ENCODE measurements at places on chromosomes 1 and 21.

DNA sequence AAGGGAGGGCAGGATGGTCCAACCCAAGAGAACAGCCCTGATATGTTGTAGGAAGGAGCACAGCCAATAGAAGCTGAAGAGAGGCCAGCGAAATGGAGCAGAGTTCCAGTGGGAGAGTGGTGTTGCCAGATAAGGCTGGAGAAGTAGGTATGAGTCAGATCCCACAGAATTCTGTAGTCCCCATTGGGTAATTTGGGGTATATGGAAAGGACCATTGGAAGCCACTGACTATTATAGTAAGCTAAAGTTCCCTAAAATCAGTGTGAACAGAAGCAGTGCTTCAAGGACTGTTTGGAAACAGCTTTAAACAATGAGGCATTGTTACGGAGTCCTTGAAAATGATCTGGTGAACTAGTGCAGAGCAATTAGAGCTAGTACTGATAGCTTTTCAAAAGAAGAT is 63.0 kb downstream of the DISP1 start:
- DNase-seq: peak; percentile 10

DNA sequence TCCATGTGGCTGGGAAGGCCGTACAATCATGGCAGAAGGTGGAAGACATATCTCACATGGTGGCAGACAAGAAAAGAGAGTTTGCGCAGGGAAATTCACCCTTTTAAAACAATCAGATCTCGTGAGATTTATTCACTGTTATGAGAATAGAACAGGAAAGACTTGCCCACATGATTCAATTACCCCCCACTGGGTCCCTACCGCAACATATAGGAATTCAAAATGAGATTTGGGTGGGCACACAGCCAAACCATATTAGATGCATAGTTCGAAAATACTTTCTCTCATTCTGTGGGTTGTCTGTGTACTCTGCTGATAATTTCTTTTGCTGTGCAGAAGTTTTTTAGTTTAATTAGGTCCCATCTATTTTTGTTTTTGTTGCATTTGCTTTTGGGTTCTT is 990.3 kb downstream of the PLA2G4A start:
- DNase-seq: no peak

DNA sequence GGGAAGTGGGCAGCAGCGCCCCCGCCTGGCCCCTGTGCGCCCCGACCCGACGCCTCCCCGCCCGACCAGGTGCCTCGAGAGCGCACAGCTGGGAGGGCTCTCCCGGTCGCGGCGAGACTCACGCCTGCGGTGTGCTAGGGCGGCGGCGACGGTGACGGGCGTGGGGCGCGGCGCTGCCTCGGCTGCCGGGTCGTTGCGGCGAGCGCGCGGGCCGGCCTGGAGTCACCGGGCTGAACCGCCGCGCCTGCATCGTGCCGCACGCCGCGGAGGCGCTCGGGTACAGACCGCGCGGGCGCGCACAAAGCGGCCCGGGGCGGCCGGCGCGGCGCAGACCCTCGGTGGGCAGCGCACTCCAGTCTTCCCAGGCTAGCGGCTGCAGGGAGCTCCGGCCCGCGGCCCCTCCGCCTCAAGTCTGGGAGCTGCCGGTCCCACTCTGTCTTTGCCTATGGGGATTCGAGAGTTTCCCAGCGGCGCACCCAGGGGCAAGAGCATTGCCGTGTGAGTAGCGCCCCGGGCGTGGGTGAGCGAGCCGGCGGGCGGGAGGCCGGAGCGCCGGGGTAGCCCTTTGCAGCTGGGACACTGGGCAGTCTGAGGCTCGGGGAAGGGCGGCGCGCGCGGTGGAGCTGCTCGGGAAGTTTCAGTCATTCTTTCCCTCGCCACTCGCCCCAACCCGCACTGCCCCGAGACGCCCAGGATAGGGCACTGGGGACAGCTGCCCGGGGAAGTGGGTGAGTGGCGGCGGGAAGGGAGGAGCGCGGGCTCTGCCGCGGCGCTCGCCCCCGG is at the start of gene SLC35F3:
Gene SLC35F3, plus strand, starts transcription at position 44 of the 783 bp plus-strand sequence.
- peak; percentile 80 for DNase-seq

DNA sequence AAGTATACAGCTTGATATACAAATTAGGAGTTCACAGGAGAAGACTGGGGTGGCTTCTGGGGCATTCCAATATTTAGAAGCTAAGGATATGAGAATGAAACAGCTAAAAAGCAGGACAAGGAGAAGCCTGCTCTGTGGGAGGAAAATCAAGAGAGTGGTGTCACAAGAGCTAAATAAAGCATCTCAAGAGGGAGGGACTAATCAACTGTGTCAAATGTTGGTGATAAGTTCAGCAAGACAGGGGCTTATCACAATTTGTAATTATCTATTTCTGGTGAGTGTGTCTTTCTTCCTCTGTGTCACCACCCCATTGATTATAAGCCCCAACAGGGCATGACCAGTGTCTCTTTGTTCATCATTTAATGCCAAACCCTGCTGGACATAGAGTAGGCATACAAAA is 295.8 kb upstream of the DUSP10 start:
- DNase-seq: peak; percentile 60

- DNase-seq: no peak
Observed at GRCh38 chr1:21914880-21915640, 22.1 kb downstream of the HSPG2 start.

DNA sequence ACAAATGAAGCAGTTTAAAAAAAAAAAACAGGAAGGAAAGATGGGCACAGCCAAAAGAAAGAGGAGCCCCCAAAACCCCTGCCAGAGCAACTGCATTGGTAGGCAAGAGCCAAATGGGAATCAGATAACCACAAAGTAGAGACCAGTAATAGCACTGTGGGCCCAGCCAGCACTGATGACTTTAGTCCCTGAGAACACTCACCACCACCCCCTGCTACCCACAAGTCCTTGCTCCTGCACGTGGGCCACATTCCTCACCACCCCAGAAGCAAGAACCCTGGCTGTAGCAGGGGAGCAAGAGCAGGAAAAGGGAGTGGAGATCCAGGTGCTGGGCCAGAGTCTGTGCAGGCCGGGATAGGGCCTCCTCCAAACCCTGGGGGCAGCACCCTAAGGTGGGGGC is 86.1 kb downstream of the RRAGC start:
- no peak for DNase-seq

DNA sequence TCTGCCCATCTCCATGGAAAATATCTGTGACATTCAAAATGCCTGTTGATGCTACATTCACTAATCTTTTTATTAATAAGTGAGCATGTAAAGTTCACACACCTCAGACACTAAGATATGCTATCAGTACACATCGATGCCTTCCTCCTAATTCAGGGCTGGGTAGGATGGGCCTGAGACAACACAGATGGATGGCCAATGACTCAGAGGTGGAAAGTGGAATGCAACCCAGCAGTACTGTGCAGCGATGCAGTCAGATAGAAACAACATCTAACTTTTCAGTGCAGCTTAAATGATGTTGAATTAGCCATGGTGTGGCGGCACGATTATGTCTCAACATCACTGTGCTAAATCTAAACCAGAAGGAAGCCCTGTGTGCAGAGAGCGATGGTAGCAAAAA is 161.6 kb upstream of the KCNJ15 start:
- DNase-seq: no peak

DNA sequence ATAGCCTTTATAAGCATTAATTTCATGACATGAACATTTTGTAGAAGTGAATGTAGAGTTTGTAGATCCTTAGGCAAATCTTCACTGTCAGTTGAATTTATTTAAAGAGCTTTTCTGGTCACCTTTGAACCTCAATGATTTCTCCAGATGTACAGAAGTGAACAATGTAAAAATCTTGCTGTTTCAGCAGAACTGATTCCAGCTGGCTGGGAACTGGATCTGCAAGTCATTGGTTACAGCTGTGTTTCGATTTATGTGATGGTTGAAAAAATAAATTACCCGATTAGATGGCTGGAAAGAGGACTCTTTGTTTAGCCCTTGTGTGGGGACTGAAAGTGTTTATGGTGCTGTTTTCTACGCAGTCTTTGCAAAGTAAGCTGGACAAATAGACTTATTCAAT is 849.8 kb downstream of the USP25 start:
- no peak for DNase-seq

- peak; percentile 34 for DNase-seq
Observed at GRCh38 chr1:244964112-244964971, 100.0 kb upstream of the HNRNPU start.

GRCh38 chr1:178651742-178652141 is 73.3 kb upstream of the RALGPS2 start:
- DNase-seq: no peak
